C1 segment of cervical spinal cord (tissue), 14 donors: ENCODE measurements at places on chromosomes 7 and 10.

DNA sequence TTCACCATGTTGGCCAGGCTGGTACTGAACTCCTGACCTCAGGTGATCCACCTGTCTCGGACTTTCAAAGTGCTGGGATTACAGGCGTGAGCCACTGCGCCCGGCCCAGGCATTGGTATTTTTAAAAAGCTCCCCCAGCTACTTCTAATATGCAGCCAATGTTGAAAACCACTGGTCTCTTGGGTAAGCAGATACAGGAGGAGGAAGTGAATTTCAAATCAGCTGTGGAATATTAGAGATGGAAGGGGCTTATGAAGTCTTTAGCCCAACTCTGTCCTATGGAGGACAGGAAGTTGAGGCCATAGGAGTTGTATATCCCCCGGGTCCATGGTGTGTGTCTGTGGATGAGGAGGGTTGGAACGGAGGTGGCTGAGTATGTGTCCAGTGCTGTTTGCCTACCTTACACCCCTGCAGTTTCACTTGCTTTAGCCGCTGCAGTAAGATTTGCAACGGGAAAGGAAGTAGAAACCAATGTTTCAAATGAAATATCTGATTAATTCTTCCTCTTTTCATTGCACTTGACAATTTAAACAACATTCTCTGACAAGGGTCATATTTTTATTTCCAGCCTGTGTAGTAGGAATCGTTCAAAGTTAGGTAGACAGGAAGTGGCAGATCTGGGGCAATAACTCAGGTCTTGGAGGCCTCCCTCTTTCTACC, 3.4 kb downstream of the PDE6C start:
- no peak for DNase-seq

GRCh38 chr7:104998040-104998752, 15.8 kb upstream of the KMT2E start:
- no peak for DNase-seq

DNA sequence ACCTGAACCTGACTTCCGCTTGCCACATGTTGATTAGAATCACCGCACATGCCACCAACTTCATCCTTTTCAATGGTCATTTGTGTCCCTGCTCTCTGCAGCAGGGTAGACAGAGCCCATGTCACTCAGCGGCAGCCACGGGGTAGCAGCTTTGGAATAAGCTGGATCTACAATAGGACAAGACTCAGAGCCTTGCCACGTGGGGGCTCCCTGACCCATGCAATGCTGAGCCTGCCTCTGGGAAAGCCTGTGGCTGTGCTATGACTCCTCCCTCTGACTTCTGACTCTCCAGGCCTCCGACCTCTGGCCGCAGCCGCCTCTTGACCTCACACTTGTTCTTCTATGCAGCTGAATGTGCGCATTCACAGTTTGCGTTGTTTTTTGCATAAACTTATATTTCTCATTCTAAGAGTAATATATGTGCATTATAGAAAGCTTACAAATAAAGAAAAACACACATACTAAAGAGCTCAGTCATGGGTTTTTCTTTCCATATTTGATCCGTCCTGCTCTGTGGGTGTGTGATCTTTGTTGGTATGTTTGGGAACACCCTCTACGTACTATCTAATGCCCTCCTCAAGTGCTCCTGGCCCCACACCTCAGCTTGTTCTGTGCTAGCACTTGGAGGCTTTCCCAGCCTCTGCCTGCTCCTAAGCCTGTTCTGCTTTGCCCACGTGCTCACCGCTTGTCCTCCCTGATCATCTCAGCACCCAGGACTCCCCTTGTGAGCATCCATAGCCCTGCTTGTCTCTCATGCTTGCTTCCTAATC, 198.0 kb upstream of the MKI67 start:
- DNase-seq = no peak

DNA sequence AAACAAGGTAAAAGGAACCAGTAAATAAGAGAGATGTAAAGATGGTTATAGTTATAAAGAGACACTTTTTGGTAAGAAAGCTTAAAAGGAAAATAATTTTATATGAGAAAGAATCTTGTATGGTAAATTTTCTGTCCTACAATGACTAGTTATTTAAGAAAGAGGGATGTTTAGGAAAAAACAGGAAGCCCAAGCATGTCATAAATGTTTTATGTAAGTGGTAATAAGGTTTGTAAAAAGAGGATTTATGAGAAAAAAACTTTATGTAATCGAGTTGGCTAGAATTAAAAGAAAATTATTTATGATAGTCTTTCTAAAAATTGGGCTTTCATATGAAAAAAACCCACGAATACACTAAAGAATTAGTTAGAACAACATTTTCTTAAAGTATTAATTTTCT, 34.2 kb upstream of the CREB3L2 start:
- no peak for DNase-seq

- no peak for DNase-seq
Observed at GRCh38 chr7:18109762-18110161, 82.1 kb upstream of the PRPS1L1 start.

GRCh38 chr10:21402606-21403083, 122.8 kb downstream of the SKIDA1 start:
- no peak for DNase-seq

DNA sequence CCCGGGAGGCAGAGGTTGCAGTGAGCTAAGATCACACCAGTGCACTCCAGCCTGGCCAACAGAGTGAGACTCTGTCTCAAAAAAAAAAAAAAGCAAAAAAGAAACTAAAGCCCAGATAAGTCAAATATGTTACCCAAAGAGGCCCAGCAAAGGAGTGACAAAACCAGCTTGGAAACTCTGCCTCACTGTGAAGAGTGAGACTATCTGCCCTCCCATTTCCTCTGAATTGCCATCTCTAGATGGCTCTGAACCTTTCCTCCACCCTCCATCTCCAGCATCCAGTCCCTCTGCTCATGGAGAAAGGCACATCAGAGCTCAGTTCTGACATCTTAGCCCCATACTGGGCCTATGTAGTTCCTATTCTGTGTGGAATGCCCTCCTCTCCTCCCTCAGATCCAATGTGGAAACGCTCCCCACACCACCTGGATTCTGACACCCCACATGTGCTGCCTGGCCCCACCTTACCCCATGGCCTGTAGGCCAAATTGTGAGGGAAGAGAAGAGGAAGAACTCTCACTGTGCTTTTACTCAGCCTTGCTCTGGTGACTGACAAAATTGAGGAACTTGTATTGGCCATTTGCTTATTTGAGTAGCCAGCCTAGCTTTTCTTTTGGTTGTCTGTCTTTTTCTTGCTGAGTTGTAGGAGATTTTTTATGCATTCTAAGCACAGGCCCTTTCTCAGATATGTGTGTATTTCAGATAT, 18.0 kb upstream of the NUDCD3 start:
- DNase-seq = no peak

GRCh38 chr7:27197137-27198042, 2.5 kb downstream of the HOXA13 start:
- no peak for DNase-seq

DNA sequence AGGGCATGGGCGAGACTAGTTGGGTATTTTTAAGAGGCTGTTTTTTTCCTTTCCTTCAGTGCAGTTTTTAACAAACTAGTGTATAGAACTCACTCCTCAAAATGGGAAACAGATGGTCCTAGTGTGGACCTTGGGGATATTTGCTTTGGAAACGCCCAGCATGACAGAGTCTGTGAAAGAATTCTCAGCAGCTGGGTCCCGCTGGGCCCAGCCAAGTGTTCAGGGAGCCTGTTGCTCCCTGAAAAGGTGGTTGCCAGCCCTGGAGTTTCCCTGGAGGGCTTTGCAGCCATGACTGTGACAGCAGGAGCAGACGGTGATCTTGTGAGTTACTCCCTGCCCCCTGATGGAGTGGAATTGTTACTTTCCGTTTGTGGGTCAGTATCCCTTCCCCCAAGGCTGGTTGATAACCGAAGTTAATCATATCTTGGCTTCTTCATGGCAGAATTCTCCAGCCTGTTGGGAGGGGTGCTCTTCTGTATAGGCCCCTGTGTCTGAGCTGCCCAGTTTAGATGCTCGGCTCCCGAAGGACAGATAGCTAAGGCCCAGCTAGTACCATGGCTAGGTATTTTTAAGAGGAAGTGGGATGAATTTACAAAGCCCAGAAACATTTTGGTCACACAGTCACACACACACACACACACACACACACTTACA, 278.6 kb upstream of the HABP2 start:
- no peak for DNase-seq

GRCh38 chr7:137069249-137069963, 201.0 kb downstream of the CHRM2 start:
- DNase-seq = no peak

GRCh38 chr10:114893251-114893650, 44.7 kb upstream of the TRUB1 start:
- DNase-seq = no peak

GRCh38 chr10:63760708-63761047, 239.5 kb downstream of the REEP3 start:
- no peak for DNase-seq

DNA sequence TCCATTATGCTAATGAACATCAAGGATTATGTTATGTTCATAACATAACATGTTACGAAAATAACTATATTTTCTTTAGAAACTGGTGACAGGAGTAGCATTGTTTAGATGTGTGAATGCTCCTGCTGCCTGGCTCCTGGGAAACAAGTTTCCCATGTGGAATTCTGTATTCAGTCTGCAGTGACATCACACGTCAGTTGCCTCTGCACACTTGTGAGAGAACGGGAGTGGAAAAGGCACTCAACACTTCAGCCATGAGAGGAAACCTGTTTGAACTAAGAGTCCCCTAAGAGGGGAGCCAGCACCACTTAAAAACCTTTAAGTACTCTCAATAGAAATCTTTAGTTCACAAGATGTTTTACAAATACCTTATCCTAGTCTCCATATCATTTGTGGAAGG, 140.3 kb upstream of the FAM20C start:
- no peak for DNase-seq

GRCh38 chr7:98810153-98810802, 59.5 kb downstream of the TMEM130 start:
- DNase-seq = no peak

- DNase-seq = no peak
Observed at GRCh38 chr10:33900596-33900995, 566.1 kb upstream of the NRP1 start.

- no peak for DNase-seq
Observed at GRCh38 chr10:118521415-118522117, 73.9 kb downstream of the PRLHR start.

GRCh38 chr10:91700788-91701444, 68.0 kb upstream of the PPP1R3C start:
- DNase-seq = no peak

DNA sequence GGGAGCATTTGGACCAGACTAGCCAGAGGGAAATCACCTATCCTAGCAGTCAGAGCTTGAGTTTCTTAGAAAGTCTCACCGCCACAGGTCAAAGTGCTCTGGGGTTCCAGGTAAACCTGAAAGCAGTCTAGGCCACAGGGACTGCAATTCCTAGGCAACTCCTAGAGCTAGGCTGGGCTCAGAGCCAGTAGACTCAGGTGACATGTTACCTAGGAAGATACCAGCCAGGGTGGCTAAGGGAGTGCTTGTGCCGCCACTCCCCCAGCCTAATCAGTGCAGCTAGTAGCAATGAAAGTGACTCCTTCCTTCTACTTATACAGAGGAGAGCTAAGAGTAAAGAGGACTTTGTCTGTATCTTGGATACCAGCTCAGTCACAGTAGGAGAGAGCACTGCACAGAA, 348.7 kb upstream of the HPS1 start:
- DNase-seq = no peak

- DNase-seq = no peak
Observed at GRCh38 chr7:44849885-44850544, 2.1 kb upstream of the H2AZ2 start.

- no peak for DNase-seq
Observed at GRCh38 chr10:101014966-101015581, 15.5 kb downstream of the LZTS2 start.

DNA sequence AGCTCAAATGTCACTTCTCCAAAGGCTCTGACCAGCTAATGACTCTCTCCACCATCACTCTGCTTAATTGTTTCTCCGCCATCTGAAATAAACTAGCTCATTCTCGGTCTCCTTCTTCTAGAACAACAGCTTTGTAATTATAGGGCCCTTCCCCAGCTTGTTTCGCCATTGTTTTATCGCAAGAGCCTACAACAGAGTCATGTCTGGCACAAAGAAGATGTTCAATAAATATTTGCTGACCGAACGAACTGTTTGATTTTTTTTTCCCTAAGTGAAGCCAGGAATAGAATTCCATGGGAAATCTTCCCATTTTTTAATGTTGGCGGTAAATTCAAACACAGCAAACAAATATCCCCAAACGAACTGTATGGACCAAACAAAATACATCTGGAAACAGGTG, 63.8 kb upstream of the NMT2 start:
- no peak for DNase-seq

DNA sequence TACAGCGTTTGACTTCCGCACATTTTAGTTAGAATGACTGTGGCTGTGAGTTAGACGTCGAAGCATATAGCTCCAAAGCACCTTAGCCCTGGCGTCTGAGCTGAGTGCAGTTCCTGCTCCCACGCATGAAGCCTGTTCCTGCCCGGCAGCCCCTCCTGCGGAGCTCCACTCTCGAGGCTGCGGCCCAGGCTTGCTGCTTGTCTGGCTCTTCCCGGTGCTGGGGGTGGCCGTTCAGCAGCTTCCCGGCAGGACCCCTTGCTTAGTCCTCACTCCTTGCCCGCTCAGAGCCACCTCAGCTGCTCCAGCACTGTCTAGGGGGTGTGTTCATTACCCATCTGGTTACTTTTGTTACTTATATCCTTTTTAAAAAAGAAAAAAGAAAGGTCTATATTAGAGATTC, 88.1 kb upstream of the DNAJB6 start:
- DNase-seq = no peak

- no peak for DNase-seq
Observed at GRCh38 chr10:16904049-16904448, 86.8 kb upstream of the RSU1 start.

- no peak for DNase-seq
Observed at GRCh38 chr7:42456267-42456666, 219.3 kb upstream of the GLI3 start.

GRCh38 chr10:72083790-72084459, 4.4 kb downstream of the SPOCK2 start:
- DNase-seq = no peak

GRCh38 chr10:130040351-130040750, 70.3 kb downstream of the C10orf143 start:
- no peak for DNase-seq

DNA sequence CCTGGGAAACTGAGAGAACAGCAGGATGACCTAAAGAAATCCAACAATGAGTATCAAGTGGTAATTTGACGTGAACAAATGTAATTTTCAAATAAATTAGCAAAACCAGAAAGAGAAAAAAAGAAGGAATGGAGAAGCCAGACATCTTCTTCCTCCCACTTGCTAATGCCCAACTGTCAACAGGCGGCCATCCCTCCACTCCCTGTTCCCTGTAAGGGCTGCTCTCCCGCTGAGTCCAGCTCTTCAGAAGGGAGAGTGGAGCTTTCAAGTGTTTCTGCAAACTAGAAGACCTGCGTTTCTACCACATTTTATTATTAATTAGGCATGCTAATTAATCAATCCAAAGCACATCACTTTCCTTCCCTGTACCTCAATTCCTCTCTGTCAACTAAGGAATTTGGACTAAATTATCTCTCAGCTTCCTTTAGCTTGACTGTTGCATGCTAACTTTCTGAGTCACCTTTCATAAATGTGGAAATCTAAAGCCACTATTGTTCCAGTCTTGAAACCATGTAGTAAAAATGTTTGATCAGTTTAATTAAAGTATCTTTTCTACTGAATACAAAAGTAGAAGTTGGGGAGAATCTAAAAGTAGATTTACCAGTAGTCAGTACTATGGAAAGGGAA, 48.4 kb upstream of the CUL1 start:
- DNase-seq = no peak
